COLO829 (cell line): ENCODE measurements at places on chromosomes 5 and 9.

GRCh38 chr9:86632537-86632936 lies 278.3 kb upstream of the TUT7 start:
- no peak for DNase-seq

- no peak for DNase-seq
Observed at GRCh38 chr5:135248801-135249231, 150.2 kb downstream of the MACROH2A1 start.

DNA sequence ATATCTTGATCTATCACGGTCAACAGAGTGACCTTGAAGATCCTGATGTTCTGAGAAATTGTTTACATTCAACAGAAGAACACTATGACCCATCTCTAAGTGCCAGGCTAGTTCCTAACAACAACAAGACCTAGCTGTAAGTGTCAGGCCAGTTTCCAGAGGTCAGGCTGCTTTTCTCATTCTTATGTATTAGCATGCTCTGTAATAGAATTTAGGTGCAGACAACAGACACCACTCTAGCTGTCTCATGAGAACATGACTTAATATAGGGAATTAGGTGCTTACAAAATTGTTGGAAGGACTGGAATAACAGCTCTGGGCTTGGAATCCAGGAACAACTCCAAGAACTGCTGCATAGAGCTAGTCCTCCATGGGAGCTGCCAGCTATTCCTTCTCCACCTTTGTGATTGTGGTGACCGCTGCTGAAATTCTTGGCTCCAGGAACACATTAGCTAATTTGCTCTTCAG lies 138.7 kb downstream of the SNX18 start:
- no peak for DNase-seq

GRCh38 chr5:66012271-66012670 lies 85.9 kb downstream of the ERBIN start:
- DNase-seq: no peak

- peak; percentile 32 for DNase-seq
Observed at GRCh38 chr5:140175367-140176030, 511 bp downstream of the CYSTM1 start.

GRCh38 chr9:97529363-97530076 lies 28.1 kb downstream of the TMOD1 start:
- DNase-seq: peak; percentile 88

DNA sequence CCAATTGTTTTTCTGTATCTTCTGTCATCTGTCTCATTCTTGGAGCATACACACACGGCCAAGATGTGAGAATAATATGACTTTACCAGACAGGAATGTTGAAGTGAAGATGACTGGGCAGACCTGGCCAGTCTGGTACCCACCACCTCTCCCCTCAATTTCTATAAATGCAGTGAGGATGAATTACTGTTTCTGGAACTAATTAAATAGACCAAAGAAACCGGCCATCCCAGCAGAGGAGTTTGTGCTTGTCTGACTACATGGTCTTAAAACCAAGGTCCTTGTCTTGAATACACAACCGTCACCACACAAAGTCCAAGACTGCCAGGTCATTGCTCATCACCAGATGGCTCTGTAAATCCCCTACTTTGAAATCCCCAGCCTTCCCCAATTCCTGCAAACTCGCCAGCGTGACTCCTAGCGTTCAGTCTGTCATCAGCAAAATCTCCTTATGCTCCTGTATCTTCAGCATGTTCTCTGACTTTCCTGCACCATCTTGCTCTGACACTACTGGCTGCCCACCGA lies 147.2 kb downstream of the PDE4D start:
- no peak for DNase-seq

- no peak for DNase-seq
Observed at GRCh38 chr9:117464941-117465616, 50.2 kb upstream of the ASTN2 start.

DNA sequence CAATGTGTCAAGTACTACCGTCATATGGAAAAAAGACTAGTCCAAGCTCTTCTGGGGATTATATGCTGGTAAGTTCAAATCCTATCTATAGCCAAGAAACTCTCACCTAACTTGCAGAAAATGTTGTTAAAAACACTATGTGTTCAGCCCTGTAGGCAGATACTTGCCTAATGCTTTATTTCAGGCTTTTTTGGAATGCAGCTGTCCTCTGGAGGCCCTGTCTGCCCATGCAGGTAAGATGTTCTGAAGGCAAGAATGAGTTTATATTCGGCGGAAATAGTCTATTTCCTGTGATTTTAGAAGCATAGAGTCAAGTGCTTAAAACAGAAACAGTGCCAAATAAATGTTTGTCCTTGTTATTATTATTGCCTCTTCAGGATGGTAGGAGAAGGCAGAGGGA lies 34.3 kb upstream of the PPP2R2B start:
- no peak for DNase-seq

- DNase-seq: peak; percentile 88
Observed at GRCh38 chr9:35732800-35733541, 505 bp downstream of the CREB3 start.

- DNase-seq: no peak
Observed at GRCh38 chr9:21473236-21473635, 8.9 kb downstream of the IFNE start.

DNA sequence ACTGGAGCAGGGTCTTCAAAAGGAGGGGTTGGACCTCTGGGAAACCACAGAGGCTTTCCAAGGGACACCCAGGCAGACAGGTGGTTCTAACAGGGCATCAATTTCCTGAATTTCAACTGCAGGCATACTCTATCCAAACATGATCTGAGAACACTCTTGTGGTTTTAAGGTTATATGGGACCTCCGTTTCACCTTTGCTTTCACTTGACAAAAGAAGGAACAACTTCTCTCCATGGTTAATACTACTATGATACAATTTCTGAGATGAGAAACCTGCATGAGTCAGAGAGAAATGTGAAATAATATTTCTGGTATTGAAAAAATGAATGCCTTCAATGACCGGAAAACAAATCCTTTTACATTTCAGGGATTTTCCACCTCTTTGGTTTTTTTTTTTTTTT lies 28.0 kb upstream of the ERAP1 start:
- no peak for DNase-seq

DNA sequence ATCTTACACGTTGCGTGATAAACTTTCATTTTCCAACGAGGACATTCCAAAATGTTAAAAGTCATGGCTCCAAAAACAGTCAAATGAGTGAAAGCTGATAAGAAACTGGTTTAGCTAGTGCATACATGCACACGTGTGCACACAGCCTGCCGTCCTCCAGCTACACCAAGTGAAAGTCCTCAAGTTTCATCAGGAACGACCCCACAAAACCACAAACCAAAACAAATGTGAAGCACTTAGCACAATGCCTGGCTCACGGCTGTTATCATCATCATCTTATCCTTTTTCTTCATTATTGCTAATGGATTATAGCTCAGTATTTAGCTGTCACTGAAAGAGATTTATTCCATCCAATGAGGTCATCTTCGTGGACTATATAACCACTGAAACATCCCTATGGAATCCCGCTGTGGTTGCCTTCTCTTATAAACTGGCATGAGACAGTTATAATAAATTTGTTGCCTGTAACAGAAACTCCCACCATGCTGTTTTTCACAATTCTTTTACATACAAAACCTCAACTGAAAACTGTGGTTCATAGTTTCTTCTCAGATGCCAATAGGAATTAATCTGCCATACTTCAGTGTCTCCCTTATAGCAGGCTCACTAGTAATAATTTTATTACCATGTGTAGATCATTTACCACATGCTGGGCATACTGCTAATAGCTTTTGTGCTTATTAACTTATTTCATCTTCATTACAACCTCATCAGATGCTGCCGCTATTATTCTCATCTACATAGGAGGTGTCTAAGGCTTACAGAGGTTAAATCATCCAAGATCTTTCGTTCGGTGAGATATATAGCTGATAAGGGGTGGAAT lies 56.1 kb downstream of the SAXO1 start:
- no peak for DNase-seq

GRCh38 chr5:9681706-9682105 lies 51.6 kb upstream of the TAS2R1 start:
- no peak for DNase-seq

- DNase-seq: no peak
Observed at GRCh38 chr9:99826579-99826978, 4.9 kb downstream of the NR4A3 start.

DNA sequence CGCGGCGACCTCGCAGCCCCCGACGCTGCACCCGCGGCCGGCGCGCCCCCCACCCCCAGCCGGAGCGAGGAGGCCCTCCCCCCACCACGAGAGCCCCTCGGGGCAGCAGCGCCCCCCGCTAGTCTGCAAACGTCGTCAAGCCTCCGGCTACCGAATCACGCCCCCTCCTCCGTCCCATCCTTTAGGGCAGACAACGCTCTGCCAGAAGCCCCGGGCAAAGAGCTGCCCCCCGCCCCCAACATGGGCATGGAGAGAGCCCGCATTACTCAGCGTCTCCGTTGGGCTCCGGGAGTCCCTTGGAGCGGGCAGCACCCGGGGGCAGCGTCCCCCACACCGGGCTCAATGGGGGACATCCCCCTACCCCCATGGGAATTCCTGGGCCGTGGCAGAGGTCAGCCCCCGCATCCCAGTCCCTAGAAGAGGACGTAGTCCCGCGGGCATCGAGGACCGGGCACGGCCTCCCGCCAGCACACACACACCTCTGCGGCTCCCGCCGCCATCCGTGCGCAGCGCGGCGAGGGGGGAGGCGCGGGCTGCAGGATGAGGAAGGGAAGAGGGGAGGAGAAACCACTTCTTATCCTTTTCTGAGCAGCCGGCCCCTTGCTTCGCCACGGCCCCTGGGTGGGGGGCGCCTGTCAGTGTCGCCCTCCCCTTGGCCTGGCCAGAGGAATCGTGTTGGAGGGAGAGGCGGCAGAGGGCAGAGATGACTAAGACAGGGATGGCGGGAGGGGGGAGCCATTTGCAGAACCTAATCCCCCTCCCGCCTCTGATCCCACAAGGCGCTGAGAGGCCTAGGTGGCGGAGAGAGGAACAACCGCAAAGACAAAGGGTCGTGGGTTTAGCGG lies 750 bp downstream of the DNM1 start:
- no peak for DNase-seq

- DNase-seq: no peak
Observed at GRCh38 chr9:117886616-117887015, 182.4 kb downstream of the TLR4 start.

- DNase-seq: no peak
Observed at GRCh38 chr5:119389288-119390030, 33.6 kb downstream of the TNFAIP8 start.

GRCh38 chr5:8908055-8908683 lies 637.7 kb downstream of the SEMA5A start:
- peak; percentile 12 for DNase-seq

GRCh38 chr9:35954942-35955546 lies 2.9 kb downstream of the OR2S2 start:
- DNase-seq: peak; percentile 63

- DNase-seq: no peak
Observed at GRCh38 chr9:31034311-31034710, 1350.1 kb upstream of the ACO1 start.

- no peak for DNase-seq
Observed at GRCh38 chr5:54259981-54260380, 50.4 kb downstream of the ARL15 start.

DNA sequence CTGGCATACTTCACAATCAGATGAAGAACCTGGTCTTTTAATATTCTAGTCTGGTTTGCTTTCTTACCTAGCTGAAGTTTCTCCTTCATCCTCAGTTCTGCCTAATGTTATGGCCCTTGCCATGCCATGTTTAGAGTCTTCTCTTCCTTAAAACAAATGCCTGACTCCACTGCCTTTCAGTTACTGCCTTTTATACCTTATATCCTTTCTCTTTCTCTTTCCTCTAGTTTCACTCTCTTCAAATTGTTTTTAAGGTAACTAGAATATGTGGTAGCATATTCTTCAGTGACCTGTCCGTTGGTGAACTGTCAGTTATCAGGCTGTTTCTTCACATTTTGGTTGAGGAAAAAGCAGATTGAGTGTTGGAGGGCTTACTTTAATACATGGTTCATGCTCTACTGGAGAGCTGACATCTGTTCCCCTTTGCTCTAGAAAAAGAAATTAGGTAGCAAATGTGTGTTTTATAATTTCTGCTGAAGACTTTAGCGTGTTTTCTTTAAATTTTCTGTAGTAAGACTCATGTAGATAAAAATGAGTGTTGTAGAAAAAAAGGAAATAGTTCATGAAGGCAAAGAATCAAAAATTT lies 103.8 kb downstream of the DMXL1 start:
- no peak for DNase-seq

- no peak for DNase-seq
Observed at GRCh38 chr5:166091931-166092330, 2199.5 kb upstream of the WWC1 start.

- no peak for DNase-seq
Observed at GRCh38 chr9:36729906-36730305, 157.2 kb downstream of the MELK start.

- DNase-seq: no peak
Observed at GRCh38 chr9:91116211-91116610, 245.5 kb downstream of the AUH start.

DNA sequence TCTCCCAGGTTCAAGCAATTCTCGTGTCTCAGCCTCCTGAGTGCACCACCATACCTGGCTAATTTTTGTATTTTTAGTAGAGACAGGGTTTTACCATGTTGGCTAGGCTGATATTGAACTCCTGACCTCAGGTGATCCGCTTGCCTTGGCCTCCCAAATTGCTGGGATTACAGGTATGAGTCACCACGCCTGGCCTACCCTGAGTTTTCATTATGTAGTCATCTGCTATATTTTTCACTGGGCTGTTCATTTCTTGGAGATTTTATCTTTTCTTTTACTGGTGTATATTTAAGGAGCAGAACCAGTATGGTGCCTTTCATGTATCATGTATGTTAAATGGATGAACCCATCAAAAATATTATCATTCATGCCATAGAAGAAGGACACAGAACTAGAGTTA lies 377.0 kb upstream of the ACTBL2 start:
- no peak for DNase-seq

DNA sequence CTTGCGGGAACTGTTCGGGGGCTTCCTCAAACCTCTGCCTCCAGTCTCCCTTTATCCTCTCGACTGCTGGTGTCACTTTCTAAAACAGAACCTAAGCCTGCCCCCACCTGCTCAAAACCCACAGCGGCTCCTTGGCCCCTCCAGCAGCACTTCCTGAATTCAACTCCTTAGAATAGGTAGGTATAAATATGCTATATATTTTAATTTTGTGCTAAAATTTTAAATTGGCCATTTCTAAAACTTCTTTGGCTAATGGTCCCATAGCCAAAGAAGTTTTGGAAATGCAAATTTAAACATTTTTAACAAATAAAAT lies 71.8 kb upstream of the TBC1D2 start:
- DNase-seq: no peak
